Hepatocyte (in vitro differentiated cells): ENCODE measurements at places on chromosomes 3 and 15.

- no peak for DNase-seq
These were observed 229.1 kb downstream of the EPHB1 start for GRCh38 chr3:135023996-135024658.

DNA sequence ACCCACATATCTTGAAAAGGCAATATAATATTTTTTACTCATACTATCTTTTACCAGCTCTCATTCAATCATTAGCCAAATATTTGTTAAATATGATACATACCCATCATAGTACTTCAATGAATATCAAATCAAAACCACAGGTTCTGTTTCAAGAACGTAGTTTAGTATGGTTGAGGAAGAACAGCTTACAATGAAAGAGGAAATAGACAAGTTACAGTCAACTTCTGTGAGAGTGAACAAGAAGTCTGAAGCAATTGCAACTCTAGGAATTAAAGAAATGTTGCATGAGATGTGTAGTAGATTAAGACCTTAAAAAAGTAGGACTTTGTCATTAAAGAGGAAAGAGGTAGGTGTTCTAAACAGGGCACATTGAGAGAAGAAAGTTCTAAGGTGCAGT is 9.3 kb downstream of the BCHE start:
- no peak for DNase-seq

- DNase-seq, result no peak
These were observed 2.6 kb downstream of the DUOXA2 start for GRCh38 chr15:45116482-45117307.

DNA sequence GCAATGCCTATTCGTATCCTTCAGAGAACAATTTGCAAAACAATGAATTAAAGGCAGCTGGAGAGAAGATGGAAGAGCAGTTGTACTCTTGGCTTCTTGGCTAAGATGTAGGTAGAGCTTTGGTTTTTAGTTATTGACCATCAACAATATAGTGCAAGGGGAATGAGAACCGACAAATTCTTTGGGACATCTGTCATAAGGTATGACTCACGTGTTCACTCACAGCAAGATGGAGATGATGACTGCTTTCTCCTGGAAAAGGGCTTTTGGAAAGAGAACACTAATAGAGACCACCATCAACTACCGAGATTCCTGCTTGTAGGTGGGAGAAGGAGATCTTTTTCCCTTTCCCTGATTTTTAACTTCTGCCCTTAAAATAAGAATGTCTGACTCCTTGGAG is 234.9 kb downstream of the NTRK3 start:
- no peak for DNase-seq

GRCh38 chr3:72303926-72304325 is 519.0 kb upstream of the PROK2 start:
- no peak for DNase-seq

GRCh38 chr3:124805671-124806070 is 75.4 kb downstream of the UMPS start:
- no peak for DNase-seq

DNA sequence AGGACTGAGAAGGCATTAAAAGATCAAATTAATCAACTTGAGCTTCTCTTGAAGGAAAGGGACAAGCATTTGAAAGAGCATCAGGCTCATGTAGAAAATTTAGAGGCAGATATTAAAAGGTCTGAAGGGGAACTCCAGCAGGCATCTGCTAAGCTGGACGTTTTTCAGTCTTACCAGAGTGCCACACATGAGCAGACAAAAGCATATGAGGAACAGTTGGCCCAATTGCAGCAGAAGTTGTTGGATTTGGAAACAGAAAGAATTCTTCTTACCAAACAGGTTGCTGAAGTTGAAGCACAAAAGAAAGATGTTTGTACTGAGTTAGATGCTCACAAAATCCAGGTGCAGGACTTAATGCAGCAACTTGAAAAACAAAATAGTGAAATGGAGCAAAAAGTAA is 149.7 kb upstream of the LRRFIP2 start:
- DNase-seq, result no peak

DNA sequence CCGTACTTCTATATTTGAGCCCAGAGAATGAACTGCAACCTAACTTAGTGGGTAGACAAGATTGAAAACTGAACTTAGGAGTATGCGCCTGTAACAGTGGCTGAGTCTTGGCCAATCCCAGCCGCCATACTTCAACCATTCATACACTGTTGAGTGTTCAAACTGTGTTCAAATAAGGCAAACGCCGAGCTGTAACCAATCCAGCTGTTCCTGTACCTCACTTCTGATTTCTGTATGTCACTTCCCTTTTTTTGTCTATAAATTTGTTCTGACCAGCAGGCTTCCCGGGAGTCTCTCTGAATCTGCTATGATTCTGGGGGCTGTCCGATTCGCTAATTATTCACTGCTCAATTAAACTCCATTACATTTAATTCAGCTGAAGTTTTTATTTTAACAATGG is 58.6 kb upstream of the TPM1 start:
- no peak for DNase-seq

DNA sequence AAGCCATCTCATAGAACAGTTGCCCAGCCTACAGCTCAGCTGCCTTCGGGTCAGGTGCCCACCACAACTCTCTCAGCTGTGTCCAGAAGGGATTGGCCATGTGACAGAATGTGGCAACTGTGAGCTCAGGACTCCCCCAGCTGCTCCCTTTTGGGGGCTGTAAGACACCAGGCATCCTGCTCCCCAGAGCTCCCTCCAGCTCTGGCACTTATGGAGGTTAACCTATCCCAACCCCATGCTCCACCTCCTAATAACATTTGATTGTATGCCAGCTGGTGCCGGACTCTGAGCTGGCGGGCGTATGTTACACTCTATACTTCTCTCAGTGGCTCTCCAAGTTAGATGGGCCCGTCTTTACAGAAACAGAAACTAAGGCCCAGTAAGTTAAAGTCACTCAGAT is 222.8 kb downstream of the FAM43A start:
- DNase-seq, result no peak

- DNase-seq, result peak; percentile 68
These were observed 2.3 kb upstream of the TMEM266 start for GRCh38 chr15:76057332-76058000.

DNA sequence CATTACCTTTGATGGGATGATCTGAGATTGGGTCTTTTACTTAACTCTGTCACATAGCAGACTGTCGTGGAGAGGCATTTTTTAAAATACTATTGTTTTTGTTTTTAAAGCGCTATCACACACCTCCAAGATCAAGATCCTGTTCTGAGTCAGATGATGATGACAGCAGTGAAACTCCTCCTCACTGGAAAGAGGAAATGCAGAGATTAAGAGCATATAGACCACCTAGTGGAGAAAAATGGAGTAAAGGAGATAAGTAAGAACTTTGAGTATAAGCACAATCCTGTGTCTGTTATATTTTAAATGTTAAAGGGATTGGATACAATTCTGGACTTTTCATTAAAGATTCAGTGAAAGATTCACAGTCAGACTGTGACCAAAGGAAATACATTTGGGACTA is 18.4 kb upstream of the ZBTB47 start:
- no peak for DNase-seq

- DNase-seq, result no peak
These were observed 238.2 kb downstream of the TUSC7 start for GRCh38 chr3:116947809-116948208.

DNA sequence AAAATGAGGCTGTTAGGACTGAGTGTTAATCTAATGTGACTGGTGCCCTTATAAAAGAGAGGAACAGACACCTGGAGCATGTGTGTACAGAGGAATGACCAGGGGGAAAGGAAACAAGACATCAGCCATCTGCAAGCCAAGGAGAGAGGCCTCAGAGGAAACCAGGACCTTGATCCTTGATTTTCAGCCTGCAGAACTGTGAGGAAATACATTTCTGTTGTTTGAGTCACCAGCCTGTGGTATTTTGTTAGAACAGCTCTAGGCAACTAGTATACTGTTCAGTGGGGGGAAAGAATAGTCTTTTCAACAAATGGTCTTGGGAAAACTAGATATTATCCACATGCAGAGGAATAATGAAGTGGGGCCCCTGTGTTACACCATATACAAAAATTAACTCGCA is 80.6 kb downstream of the CCR1 start:
- peak; percentile 57 for DNase-seq

- DNase-seq, result no peak
These were observed 170.0 kb downstream of the RAB11A start for GRCh38 chr15:66039117-66039871.

GRCh38 chr3:129603561-129603942 is 2.9 kb downstream of the PLXND1 start:
- no peak for DNase-seq

GRCh38 chr3:141255846-141256261 is 24.2 kb downstream of the PXYLP1 start:
- DNase-seq, result no peak

DNA sequence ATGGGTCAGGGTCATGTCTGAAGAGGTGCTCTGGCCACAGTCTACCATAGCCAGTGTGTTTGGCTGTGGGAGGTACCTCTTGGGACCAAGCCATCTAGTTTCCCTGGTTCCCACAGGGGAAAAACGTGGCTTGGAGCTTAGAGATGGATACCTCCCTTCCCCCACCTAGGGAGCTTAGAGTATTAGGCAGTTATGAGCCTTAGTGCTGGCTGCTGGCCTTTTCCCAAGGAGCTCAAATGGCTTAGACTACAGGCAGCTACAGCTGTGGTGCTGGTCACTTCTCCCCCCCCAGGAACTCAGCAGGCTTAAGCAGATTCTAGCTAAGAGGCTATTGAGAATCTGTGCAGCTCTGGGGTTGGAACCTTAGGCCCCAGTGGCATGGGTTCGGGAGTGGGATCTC is 591.2 kb downstream of the NSUN3 start:
- DNase-seq, result no peak

- DNase-seq, result no peak
These were observed 2.6 kb upstream of the CDV3 start for GRCh38 chr3:133570937-133571320.

DNA sequence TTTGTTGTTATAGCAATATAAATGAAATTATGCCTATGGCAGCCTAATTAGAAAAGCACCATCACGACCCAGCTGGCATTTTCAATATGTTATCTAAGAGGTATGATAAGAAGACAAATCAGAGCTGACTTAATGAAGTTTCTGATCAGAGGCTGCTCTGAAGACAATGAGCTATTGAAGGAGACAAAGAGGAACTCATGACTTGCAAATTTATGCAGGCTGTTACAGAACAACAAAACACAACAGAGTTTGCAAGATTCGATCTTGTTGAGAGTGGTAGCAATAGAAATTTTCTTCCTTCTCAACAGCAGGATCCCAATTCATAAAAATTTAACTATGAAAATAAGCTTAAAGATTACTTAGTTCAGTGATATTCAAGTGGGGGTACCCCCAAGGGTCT is 7.7 kb downstream of the CCDC54 start:
- DNase-seq, result no peak

GRCh38 chr3:64600246-64600950 is 87.4 kb downstream of the ADAMTS9 start:
- no peak for DNase-seq

DNA sequence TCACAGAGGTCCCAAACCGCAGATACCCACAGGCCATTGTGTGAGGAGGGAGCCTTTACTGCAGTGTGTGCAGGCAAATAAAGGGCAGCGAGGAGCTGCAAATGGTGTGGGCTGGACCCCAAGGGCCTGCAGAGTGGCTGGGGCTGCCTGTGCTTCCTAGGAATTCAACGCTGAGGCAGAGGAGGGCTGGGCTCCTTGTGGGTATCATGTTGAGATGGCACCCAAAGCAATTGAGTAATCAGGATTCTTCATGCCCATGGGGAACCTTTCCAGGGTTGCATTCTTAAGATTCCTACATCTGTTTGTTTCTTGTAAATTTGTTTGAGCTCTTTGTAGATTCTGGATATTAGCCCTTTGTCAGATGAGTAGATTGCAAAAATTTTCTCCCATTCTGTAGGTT is 85.4 kb upstream of the LIPC start:
- DNase-seq, result no peak

DNA sequence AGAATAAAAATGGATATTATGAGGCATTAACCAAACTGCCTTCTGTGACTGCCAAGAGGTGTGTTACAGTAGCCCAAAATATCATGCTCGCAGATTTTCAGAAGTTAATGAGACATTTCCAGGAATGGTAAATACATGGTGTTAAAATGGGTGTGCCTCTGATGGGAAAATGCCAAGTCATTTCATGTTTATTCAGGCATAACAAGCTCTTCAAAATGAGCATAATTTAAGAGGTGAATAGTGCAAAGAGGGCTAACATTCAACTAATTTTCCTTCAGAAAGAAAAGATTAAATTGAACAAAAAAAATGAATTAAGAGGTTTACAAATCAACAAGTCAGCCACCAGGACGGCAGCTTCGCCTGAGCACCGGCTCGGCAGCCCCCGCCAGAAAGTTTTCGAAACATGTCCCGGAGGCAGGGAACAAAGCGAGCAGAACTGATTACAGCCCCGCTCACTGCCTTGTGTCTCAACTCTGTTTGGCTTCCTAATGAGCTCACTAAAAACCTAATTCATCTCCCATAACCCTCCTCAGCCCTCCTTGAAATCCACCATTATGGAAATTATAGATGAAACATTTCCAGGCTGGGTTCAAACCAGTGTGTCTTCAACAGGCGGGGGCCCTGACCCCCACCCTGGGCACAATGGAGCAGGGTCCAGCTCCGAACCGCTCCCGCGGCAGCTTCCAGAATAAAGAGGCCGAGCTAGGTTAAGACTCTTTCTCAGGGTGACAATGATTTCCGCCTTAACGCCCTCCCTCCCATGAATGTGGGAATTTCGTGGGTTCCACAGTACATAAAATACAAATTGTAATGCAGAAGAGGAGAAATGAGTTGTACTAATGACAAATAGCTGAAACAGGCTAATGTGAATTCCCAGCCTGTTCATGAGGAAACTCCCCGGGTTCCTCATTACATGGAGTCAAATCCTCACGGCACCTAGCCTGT is 43.9 kb downstream of the MEIS2 start:
- DNase-seq, result no peak

GRCh38 chr3:20739814-20740213 is 553.8 kb upstream of the SGO1 start:
- DNase-seq, result no peak

DNA sequence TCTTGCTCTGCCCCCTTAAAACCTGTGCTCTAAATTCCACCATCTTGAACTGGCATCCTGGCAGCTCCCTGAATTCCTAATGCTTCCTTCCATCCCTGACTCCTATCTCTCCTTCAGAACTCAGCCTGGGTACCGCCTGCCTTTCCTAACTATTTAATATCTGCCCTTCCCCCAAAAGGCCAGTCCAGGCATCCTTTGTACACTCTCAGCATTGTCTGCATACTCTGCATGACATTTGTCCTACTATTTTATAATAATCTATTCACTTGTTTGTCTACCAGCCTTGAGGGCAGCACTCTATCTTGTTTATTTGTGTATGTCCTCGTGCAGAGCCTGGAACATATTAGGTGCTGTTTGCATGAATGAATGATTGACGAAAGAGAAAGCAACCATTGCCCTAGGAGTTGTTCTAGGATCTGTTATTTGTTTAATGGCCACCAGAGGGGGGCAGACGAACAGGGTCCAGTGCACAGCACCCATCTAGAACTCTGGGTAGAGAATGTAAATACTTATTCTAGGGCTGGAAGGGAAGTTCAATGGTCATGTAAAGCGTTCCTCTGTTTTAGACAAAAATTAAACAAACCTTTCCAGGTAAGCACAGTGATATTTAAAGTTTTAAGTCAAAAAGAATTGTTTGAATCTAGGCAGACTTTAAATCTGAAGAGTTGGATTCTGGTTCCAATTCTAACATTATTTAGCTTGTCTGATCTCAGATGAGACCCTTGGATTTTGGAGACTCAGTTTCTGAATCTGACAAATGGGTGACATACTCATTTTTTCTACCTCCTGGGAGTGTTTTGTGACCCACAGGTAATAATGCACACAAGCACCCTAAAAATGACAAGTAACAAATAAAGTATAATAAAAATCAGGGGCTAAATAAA is 125.8 kb upstream of the GALNT15 start:
- peak; percentile 84 for DNase-seq

- no peak for DNase-seq
These were observed 85.0 kb downstream of the FOXP1 start for GRCh38 chr3:71498543-71498942.
